B cell (primary cell): ENCODE measurements at places on chromosomes 2 and 18.

DNA sequence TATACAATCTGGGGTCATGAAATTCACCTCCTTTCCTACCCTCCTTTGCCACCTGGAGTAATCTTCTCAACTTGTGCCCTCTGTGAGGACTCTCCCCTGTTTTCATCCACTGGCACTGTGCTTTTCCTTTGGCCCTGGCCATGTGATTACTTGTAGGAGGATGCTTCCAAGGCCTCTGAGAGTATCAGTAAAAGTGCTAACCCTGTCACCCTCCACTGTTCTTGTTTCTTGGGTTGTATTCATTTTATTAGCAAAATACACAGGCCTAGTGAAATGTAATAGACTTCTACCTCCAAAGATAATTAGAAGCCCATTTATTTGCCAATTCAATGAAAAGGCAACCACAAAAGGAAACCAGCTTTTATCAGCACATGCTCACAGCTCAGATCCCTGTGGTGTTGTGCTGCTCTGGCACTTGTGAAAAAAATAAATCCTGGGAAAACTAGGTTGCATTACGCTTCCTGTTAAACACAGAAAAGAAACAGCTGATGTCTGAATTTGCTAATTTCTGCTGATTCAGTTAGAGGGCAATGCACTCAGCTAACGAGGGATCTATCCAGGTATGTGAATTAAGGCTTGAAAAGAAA is 357.5 kb upstream of the ETAA1 start:
- DNase-seq, result no peak

DNA sequence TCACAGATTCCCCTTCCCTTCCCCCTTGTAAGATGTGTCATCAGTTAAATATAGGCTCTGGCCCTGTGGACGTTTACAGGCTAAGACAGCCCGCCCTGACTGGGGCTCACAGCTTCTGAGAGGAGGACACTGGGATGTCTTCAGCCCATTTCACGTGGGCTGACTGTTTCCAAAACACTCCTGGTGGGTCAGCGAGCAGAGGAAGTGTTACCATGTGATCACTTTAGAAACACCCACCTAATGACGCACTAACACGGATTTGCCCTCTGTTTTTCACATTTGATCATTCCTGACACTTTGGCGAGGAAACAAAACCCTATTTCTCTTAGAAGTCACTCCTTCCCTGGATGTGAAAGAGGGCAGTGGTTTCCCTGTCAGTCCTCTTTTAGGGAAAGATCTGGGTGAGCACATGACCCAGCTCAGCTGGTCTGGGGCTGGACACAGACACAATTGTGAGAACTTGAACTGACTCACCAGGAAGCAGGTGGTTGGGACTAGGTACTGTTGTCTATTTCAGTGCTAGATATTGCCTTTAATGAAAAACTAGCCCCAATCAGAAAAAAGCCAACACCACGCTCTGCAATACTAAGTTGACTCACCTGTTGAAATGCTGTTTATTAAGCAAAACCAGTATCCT is 38.8 kb downstream of the BMP10 start:
- peak; percentile 57 for DNase-seq

DNA sequence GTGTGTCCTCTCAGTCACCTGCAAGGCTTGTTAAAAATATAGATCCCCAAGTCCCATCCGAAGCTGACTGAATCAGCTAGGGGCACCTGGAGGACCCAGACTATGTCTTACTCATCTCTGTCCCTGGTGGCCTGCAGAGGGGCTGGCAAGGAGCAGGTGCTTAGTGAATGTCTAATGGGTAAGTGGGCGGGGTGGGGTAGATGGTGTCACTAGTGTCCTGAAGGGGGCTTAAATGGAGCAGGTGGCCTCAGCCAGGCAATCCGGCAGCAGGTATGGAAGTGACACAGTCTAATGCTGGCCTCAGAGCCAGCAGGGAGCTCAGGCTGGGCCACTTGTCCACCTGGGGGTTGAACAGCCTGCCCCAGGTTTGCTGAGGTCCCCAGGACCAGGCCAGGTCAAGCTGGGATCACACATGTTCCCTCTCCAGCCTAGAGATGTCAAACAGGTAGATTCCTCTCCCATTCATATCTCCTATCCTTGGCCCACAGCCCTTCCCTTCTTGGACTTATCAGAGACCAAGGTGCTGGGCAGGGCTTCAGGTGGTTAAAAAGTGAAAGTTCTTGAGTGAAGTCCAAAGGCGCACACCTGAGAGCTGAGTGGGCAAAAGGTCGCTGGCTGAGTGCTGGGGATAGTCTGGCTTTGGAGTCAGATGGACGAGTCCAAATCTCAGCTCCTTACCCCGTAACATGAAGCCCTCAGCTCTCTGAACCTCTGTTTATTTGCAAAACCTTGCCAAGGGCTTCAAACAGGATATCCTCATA is 1.7 kb downstream of the STEAP3 start:
- peak; percentile 13 for DNase-seq

DNA sequence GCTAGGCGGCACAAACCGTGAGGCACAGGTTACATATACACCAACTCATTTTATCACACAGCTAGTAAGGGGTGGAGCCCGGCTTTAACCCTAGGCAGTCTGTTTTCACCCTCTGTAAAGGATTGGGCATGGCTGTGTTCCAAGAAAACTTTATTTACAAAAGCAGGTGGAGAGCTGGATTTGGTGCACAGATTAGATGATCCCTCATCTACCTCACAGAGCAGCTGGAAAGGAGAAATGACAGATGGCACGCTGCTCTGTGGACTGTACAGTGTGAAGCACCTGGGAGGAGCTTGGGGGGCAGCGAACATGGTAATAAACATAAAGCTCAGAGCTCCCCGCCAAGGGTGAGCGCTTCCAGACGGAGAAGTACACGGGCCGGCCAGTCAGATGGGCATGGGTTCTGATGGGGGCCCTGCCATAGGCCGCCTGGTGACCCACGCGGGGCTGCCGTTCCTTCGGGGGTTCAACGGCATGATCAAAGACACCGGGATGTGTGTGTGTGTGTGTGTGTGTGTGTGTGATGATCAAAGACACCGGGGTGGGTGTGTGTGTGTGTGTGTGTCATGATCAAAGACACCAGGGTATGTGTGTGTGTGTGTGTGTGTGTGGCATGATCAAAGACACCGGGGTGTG is 862 bp upstream of the TMEM177 start:
- peak; percentile 48 for DNase-seq

DNA sequence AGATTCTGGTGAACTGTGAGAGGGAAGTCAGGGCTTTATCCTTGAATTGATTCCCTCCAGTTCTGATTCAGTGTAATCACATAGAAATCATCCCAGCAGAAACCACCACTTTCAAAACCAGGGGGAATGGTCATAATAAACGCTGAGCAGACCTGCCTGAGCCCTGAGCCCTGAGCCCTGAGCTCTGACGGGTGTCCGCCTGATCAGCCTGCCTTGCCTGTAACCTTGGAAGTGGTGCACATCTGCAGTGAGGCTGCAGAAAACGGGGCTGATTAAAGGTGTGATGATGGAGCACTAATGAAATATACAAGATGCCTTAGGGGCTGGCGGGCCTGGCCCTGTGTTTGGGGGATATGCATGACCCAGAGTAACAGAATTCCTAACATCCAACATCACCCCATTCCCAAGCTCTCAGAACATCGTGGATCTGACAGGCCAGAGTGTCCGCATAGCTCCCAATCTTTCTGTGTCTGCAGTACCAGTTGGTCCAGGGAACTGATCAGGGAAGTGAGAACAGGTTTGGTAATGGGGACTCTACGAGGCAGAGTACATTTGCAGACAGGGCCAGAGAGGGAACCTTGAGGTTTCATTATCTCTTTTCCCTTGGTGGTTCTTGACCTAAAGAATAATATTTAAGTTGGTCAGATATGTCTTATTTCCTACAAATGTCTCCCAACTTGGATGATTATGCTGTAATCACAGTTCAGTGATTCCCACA is 37.8 kb downstream of the KCTD18 start:
- DNase-seq, result no peak

DNA sequence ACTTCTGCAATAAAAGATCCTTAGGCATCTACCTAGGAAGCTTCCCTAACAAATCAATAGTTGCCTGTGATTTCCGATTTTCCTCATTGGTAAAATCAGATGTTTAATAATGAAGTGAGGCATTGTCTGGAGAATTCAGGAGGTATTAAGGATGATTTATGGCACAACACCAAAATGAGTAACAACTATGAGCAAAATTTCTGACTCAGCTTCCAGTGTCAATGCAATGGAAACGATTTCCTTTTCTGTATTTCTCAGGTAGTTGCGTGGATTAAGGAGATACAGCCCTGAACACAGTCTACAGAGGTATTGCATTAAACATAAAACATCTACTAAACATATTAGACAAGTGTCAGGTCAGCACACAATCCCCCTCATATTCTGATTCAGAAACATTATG is 99.5 kb downstream of the EPB41L3 start:
- DNase-seq, result no peak

DNA sequence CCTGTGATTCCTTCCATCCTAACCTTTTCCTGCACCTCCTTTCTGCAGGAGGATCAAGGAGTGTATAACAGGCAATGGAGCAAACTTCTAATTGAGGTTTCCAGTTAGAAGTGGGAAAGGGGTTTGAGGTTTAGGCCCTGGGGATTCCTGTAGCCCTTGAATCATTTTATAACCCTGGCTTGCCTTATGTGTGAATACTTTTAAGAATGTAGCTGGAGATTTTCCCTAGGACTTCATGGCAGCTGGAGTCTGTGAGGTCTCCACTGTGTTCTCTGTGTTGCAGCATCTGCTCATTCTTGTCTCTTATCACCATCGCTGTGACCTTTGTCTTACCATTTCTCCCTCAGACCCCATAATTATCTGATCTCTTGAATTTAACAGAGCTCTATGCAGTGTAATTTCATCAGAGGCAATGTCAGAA is 370.2 kb upstream of the SLC14A2 start:
- DNase-seq, result no peak

DNA sequence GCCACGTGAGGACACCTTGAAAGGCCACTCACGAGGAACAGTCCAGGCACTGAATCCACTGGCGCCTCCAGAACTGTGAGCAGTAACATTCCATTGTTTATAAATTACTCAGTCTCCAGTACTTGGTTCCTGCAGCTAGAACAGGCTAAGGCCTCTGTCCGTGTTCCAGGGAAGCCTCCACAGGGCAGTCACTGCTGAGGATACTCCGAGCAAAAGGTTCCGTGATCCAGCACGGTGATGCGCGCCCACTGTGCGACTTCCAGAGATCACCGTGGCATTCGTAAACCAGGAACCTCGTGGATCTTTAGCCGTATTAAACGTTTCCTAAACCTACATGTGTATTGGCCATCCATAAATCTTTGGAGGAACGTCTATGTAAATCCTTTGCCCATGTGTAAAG is 51.5 kb upstream of the SALL3 start:
- DNase-seq, result no peak
